T-helper 2 cell (primary cell): ENCODE measurements at places on chromosomes 3 and 15.

GRCh38 chr15:40958146-40958545 lies 4.9 kb downstream of the CHAC1 start:
- no peak for DNase-seq

DNA sequence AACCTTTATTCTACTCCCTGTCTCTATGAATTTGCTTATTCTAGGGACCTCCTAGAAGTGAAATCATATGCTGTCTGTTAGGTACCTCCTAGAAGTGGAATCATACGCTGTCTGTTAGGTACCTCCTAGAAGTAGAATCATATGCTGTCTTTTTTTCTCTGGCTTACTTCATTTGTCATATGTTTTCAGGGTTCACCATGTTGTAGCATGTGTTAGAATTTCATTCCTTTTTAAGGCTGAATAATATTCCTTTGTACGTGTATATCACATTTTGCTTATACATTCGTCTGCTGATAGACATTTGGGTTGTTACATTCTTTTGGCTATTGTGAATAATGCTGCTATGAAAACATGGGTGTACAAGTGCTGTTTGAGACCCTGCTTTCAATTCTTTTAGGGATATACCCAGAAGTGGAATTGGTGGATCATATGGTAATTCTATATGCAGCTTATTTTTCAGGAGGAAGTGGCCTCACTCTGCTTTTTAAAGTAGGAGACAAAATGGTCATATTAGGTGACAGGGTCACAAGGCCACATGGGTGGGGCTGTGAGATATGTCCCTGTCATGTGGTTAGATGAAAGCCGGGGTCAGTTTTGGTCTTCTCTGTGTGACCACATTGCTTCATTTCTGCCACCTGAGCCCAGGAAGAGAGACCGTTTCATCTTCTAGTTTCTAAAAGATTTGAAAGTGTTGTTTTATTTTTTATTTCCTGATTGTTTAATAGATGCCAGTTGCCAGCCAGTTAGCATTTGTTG lies 76.7 kb downstream of the FLNB start:
- DNase-seq = no peak

DNA sequence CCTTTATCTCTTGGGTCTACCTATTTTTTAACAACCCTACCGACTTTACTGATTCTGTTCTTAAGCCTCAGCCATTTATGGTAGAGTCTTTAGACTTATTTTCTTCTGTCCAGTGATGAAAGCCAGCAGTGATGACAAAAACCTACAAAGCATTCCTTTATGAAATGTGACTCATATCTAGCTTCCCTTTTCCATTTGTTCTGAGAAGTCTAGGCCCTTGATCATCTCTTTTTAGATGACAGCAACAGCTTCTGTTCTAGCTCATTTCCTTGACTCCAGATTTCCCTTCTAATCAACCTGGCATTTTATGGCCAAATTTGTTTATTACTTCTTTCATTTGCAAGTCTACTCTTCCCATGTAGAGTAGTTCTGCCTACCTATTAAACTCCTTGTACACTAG lies 36.1 kb downstream of the CFAP44 start:
- no peak for DNase-seq

DNA sequence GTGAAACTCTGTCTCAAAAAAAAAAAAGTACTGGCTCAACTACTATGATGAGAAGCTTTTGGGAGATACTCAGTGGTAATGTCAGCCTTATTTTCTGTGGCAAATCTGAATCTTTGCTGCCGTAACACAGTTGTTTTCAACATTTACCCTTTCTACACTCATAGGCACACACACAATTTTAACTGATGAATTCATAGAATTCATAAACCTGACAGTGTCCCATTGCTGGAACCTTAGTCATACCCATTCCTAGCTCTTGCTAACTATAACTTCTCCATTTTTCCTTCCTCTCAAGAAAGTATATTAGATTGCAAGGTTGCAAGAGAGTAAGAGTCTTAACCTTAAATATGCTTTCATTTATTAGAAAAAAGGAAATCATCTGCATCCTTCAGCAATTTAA lies 496.6 kb downstream of the FHIT start:
- DNase-seq = no peak

GRCh38 chr3:145259166-145259880 lies 901.7 kb downstream of the PLOD2 start:
- no peak for DNase-seq

DNA sequence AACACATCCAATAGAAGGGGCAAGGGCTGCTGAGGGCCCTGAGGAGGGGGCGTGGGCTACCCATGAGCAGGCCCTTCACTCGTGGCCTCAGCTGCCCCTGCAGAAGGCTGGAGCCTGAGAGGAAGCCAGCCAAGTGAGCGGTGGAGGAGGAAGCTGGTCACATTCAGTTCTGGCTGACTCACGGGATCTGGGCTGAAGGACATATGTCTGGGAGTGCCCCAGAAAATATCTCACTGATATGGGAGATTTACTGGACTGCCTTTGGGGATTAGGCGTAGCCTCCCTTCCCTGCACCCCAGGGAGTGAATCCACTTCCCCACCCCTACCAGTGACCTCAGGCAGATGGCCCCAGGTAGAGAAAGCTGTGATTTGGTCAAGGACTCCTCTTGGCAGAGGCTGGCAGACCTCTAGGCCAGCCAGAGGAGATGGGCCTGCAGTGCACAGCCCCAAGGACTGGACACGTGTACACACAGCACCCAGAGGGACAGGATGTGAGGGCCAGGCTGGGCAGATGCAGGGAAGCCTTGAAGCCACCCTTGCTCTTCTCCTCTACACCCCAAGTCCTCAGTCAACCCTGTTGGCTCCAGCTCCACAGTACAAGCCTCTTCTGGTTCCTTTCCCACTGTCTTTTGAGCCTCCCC lies 14.2 kb upstream of the ANKDD1A start:
- no peak for DNase-seq

- no peak for DNase-seq
These were observed 55.0 kb upstream of the SI start for GRCh38 chr3:165133188-165133899.

- DNase-seq = no peak
These were observed 136.5 kb downstream of the PLCH1 start for GRCh38 chr3:155608228-155608920.

GRCh38 chr3:117045143-117045542 lies 335.6 kb downstream of the TUSC7 start:
- DNase-seq = no peak

DNA sequence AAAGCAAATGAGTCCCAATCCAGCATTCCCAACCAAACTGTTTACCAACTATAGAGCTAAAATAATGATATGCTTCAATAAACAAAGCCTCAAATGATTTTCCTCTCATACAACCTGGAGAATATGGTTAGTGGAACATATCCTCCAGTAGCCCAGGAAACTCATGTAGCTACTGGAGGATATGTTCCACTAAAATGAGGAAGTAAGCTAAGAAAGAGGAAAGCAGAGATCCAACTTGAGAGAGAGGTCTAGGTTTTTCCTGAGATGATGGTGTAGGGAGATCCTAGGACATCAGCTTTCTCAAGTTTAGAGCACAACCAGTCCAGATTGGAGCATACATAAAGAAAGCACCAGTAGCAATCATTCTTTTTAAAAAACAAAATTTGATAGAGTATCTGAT lies 44.6 kb upstream of the SLC4A7 start:
- no peak for DNase-seq

DNA sequence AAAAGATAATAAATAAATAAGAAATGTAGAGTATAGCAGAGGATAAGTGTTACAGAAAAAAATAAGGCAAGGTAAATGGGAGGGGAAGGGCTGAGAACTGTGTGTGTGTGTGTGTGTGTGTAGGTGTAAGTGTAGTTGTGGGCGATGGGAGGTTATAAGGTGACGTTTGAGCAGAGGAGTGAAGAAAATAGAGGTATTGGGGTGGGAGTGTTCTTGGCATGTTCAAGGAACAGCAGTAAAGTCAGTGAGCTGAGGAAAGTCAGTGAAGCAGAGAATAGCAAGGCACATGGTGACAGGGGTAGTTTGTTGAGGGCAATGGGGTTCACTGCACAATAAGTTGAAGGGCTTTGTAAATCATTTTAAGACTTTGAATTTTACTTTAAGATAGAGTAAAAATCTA lies 30.9 kb upstream of the ZNF148 start:
- DNase-seq = no peak

DNA sequence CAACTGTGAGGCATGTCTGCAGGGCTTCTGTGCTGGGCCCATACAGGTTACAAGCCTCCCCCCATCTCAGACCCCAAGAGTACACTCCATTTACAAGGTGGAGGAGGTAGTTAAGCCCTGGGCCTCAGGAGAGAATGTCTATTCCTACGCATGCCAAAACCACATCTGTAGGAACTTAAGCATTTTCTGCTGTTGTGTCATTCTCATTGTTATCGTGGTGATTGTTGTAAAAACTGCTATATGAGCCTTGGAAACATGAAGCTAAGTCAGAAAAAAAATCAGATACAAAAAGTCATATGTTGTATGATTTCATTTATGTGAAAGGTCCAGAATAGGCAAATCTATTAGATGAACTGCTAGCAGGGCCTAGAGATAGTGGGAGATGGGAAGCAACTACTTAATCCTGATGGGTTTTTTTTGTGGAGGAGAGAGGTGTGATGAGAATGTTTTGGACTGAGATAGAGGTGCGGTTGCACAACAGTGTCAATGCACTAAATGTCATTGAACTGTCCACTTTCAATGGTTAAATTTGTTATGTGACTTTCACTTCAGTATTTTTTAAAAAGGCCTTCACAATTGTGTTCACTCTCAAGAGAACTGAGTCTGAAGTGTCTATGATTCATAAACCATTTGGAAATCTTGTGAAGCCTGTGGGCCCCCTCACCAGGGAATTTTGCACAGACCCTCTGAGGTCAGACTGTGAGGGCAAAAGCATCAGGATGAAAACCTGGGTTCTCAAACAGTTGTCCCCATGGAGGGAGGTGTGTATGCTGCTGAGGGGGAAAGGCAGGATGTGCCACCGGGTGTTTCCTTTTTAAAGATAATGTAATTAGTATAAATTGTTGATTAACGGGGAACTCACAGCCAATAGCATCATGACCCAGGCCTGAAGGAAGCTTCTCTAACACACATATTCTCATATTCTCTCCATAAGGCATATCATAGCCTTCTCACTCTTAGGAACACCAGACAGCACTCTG lies 3.2 kb downstream of the RTP3 start:
- no peak for DNase-seq

DNA sequence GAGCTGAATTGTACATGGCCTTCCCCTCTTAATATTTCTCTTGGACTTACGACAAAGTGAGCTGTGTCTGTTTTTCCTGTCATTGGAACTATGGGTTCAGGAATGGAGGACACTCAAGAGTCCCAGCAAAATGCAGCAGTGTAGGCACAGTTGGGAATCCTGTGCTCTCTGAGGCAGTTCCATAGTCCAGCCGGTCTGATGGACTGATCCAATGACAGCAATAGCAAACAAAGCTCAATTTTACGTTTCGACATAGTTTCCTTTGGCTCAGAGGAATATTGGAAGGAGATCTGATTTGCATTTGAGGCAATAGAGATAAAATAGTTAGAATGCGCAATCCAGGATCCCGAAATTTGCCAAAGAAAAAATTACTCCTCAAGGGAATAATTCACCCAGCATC lies 276.9 kb upstream of the CNTN3 start:
- DNase-seq = no peak

DNA sequence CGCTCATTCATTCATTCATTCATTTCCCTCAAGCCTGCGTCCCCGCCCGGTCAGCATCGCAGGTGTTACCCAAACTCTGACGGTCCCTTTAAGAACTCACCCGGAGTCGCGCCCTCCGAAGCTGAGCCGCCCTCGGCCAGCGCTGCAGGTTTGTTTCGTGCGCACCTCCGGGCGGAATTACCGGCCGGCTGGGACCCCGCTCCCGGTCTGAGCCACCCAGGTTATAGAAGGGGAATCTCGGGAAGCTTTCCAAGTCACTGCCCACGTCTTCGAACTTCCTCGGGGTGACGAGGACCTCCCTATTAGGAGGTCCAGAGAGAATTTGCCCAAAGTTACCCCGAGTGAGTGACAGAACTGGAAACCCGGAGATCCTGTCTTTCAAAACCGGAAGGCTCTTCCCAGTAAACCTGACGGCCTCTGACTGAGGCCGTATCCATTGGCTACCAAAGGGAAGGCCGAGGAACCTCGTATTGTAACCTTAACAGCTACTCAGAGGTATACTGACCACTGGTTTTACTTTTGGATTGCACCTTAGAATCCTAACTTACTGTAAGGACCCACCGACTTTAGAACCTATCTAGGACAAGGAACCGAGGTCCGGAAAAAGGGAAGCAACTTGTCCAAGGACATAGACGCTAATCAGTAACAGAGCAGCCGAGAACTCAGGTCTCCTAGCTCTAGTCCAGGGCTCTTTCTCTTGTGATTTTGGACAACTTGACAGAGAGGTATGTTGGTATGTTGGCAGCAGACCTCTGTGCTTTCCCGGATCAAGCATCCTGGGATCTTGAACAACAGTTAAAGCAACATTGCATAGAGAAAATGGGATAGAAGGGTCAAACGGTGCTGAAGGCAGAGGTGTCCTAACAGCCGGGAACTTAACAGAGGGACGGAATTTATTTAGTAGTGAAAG lies 788 bp upstream of the DLG1 start:
- peak; percentile 22 for DNase-seq

- DNase-seq = no peak
These were observed 583.0 kb upstream of the ROBO1 start for GRCh38 chr3:80350771-80351170.

DNA sequence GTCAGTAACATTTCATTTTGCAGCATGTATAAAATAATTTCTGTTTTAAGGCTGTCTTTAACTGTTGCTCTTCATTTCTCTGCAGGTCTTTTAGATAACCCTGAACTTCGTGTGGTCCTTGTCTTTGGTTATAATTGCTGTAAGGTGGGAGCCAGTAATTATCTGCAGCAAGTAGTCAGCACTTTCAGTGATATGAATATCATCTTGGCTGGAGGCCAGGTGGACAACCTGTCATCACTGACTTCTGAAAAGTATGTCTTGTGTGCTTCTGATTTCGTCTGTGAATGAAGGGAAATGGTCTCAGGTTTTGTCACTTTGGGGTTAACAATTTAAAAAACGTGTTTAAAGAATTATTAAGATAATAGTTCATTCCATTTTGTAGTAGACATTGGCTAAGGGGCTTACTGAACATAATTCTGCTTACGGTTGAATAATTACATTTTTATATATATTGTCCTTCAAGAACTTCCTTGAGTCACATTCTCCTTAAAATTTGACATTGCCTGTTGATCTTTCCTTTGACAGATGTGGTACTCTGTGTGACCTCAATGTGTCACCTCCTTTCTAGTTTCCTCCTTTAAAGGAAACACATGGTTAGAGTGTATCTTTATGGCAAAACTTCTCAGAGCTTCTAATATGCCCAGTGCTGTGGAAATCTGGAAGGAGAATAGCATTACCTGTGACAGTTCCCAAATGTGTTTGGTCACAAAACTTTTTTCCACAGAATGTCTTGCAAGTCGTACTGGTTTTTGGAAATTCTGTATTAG lies 26.3 kb downstream of the FBXO22 start:
- DNase-seq = no peak

- DNase-seq = no peak
These were observed 25.0 kb upstream of the BCL6 start for GRCh38 chr3:187770224-187770623.

- no peak for DNase-seq
These were observed 20.8 kb downstream of the STAG1 start for GRCh38 chr3:136731274-136731884.

DNA sequence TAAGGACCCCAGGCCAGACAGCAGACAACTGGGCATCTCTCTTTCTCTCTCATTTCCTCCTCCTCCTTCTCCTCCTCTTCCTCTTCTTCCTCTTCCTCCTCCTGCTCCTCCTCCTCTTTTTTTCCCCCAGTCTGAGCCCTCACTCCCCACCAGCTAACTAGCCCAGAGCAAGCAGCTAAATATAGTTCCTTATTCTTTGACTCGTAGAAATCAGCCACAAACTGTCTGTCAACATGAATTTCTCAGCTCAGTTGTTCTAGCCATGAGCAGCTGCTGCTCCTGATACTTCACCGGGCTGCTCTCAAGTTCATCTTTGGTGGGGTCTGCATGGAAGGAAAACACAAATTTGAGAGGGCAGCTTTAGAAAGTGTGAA lies 19.2 kb upstream of the LOXL1 start:
- DNase-seq = no peak
